Ovary (tissue), 10 donors: ENCODE measurements at places on chromosomes 6 and 20. TPM values are rescaled to one million over a fixed set of nuclear protein-coding genes. Genes with fewer than 3 reads are reported as not detected.

- no peak for DNase-seq
These were observed 103.2 kb upstream of the RIPOR2 start for GRCh38 chr6:25038999-25039398.

Gene DEFB110
- total RNA-seq = not detected

Gene TTPAL
- total RNA-seq = 10.3 TPM

Gene KCNK16
- total RNA-seq = not detected
